ENCODE measurements at places on chromosomes 7 and 10.

GRCh38 chr7:50356212-50356944 lies 51.9 kb downstream of the IKZF1 start:
- no peak for DNase-seq

- DNase-seq = no peak
Observed at GRCh38 chr7:78224923-78225322, 426.4 kb downstream of the PHTF2 start.

DNA sequence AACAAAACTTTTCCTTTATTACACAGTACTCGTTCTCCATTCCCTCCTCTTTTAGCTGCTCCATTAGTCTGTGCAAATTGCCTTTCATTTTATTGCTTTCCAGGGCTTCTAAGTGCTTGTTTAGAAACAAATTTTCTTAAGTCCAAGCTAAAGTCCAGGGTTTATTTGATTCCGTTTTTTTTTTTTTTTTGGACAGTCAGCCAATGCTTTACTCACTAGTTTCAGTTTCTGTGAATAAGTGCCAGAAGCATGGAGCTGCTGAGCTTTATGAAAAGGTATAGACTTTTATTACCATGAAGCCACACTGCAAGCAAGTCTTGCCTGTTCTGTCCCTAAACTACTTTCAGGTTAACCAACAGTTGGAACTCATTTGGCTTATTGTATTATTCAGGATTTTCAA lies 455.0 kb downstream of the GFRA1 start:
- no peak for DNase-seq

- DNase-seq = no peak
Observed at GRCh38 chr7:112385516-112385915, 64.7 kb upstream of the IFRD1 start.

GRCh38 chr7:90530263-90530662 lies 60.8 kb downstream of the PTTG1IP2 start:
- DNase-seq = no peak

- DNase-seq = no peak
Observed at GRCh38 chr7:36712015-36712414, 12.3 kb downstream of the AOAH start.

DNA sequence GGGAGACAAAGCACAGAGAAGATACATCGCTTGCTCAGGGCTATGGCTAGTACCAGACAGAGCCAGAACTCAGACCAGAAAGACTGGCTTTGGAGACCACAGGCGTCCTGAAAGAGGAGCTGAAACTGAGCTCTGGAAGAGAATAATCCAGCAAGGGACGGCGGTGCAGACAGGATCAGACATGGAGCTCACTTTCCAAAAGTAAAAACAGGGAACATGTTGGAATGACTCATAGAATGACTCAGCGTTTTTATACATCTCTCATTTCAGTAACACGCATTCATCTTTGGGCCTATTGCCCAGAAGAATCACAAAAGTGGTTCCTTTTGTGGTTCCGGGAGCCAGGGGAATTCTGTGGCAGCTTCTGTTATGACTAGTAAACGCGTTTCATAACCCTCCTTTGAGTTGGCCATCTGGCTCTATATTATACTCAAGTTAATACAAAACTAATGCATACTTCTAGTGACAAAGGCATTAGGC lies 37.2 kb downstream of the PLEKHS1 start:
- no peak for DNase-seq

DNA sequence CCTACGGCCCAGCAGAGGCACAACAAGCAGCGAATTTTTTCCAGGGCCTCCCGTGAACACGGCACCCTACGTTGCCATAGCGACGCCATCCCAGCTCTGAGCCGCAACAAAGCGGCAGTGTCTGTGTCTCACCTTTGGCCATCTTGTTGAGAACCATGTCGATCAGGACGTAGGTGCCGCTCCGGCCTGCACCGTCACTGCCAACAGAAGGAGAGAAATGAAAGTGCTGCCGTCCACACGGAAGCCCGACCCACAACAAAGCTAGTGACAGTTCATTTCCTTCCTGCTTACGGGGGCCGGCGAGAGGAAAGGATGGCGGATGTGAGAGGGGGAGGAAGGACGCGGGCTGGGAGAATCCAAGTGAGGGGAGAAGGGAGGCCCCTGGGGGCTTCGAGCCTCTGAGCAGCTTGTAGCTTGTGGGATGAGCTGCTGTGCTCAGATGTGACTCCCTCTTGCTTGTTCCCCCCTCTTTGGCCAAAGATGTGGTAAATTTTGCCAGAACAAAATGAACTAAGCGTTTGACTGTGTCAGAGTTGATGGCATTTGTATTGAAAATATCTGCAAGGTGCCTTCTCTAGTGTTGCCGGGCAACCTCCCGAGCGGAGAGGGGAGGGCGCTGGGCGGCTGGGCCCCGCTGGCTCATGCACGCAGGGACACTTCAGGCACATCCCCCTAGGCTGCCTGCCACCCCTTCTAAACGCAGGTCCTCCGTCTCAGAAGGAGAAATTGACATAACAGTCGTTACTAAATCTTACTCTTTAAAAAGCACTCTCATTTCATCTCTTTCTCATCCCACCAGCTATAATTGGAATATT lies 232.2 kb downstream of the DNAJB6 start:
- DNase-seq = peak; percentile 74

DNA sequence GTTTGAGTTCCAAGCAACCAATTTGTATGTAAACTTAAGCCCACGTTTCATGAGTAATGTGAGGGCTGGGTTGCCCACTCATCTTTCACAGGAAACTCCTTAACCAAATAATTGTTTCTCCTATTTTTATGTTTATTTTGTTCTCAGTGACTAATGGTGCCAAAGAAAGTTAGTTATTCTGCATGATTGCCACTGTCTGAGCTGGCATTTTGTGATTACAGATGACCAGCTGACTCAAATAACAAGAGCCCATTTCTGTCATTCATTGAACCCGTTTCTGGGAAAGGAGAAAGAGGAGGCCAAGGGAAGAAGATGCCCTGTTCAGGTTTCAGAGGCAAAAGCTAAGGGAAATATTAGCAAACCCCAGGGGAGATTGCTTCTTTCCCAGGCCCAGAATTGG lies 186.9 kb upstream of the MYO3A start:
- DNase-seq = no peak

DNA sequence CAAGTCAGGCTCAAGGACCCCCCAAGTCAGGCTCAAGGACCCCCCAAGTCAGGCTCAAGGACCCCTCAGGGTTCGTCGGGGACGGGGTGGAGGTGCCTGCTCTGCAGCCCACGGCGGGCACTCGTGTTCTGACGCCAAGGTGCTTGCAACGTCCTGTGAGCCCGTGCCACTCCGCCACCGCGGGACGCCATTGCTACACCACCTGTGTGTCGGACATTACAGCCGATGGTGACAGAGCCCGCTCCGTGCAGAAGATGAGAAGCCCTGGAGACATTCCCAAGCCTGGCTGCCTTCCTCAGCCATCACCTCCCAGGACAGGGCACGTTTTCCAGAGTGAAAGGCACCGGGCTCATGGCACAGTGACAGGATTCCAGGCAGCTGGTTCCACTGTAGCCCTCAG lies 97.7 kb upstream of the DNAAF5 start:
- DNase-seq = no peak

- peak; percentile 67 for DNase-seq
Observed at GRCh38 chr10:63554657-63555056, 33.5 kb downstream of the REEP3 start.

GRCh38 chr10:43842072-43842471 lies 193.4 kb upstream of the ZNF32 start:
- DNase-seq = no peak

DNA sequence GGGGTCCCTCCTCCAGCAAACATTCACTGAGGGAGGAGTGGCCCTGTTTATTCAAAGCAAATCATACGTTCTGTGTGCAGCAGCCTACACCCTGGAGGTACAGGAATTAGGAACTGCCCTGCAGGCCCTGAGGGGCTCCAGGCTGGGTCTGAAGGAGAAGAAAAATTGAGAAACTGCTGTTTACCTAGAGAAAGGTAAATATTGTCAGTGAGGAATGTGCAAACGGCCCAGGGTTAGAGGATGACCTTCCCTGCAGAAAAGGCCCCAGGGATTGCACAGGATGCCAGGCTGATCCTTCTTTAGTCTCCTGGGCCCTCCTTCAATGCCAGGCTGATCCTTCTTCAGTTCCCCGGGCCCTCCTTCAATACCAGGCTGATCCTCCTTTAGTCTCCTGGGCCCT lies 5.7 kb downstream of the CALML5 start:
- no peak for DNase-seq

GRCh38 chr10:93071674-93072224 lies 1.9 kb upstream of the CYP26A1 start:
- peak; percentile 4 for DNase-seq

DNA sequence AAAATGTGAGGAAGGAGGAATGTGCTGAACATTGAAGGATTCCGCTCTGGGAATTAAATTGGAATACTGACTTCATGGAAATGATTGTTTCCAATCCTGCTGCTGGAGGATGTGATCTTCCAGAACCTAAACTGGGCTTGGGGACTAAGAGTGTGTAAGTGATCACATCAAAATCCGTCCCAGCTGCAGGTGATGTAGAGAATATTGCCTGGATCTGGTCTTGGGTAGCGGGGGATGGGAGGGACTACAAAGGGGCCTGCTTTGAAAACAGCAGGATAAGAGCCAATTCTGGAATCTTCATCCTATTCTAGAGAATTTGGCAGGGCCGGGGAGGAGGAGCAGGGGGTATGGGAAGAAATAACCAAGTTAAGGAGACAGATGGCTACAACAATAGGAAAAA lies 552.2 kb upstream of the FZD8 start:
- DNase-seq = no peak

DNA sequence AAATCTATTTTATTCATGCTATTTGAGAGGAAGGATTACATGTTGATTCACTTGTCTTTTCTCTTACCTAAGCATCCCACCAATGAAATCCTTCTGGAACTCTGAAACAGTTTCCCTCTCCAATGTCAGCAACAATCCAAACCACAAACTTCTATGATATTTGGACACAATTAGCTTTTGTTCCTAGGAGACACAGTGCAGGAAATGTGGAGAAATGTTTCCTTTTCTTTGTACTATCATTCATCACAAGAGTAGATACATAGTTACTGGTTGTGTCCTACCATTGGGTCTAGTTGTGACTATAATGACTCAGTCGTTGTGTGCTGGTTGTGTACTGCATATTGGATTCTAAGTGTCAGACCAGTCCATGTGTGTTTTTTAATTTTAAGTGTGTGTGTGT lies 156.8 kb upstream of the MAGI2 start:
- no peak for DNase-seq

- DNase-seq = no peak
Observed at GRCh38 chr7:55427342-55427741, 62.2 kb downstream of the LANCL2 start.

- no peak for DNase-seq
Observed at GRCh38 chr7:143882604-143883078, 19.3 kb downstream of the TCAF1 start.

DNA sequence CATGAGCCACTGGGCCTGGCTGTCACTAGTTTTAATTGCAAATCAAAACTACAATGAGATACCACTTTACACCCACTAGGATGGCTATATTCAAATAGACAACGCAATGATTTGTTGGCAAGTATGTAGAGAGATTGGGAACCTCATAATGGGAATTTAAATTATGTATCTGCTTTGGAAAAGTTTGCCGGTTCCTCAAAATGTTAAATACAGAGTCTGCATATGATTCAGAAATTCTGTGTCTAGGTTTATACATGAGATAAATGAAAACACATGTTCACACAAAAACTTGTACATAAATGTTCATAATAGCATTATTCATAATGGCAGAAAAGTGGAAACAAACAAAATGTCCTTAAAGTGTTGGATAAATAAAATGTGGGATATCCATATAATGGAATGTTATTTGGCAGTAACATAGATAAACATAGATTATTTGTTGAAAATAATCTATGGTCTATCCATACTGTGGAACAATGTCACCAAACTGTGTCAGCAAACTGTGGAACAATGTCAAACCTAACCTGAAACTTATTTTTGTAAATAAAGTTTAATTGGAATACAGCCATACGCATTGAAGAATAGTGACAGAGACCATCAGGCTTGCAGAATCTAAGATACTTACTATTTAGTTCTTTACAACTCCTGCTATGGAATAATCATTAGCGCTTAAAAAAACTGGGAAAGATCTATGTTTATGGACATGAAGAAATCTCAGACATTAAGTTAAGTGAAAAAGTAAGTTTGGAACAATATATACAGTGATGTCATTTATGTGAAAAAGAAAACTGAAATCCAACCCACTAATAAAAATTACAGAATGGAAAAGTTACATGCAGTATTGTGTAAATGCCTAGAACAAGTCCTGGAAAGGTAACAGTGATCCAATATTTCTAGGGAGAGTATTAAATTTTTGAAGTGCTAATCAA lies 70.9 kb downstream of the CCDC7 start:
- DNase-seq = no peak

GRCh38 chr7:33261585-33261984 lies 132.2 kb downstream of the BBS9 start:
- peak; percentile 18 for DNase-seq

DNA sequence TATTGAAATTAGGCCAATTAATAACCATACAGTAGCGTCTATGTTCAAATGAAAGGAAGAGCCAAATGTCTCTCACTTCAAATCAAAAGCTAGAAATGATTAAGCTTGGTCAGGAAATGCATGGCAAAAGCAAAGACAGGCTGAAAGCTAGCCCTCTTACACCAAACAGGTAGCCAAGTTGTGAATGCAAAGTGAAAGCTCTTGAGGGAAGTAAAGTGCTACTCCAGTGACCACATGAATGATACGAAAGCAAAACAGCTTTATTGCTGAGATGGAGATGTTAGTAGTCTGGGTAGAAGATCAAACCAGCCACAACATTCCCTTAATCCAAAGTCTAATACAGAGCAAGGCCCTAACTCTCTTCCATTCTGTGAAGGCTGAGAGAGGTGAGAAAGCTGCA lies 123.8 kb downstream of the TEX36 start:
- no peak for DNase-seq

GRCh38 chr10:103441611-103442010 lies 10.6 kb downstream of the CALHM2 start:
- no peak for DNase-seq

GRCh38 chr10:100830728-100831111 lies 82.0 kb upstream of the SLF2 start:
- DNase-seq = no peak

GRCh38 chr10:24690961-24691512 lies 32.6 kb downstream of the ARHGAP21 start:
- no peak for DNase-seq

- no peak for DNase-seq
Observed at GRCh38 chr7:9945131-9945530, 1028.5 kb upstream of the PHF14 start.

DNA sequence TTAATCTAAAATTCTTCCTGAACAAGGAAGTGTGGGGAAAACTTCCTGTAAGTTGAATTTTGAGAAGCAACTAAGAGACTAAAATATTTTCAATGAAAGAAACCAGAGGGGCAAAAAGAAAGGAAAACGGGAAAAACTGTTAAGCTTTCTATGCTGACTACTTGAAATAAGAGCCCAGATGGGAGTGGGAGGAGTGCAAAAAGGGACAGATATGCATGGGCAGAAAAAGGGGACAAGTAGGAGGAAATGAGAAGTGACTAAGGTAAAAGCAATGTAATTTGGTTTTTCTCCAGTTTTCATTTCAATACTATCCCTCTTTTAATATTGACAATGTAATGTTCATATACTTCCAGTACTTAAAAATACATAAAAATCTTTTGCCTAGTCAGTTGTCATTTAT lies 11.1 kb downstream of the OGA start:
- DNase-seq = no peak

All from activated CD8-positive, alpha-beta T cell treated with anti-CD3 and anti-CD28 coated beads for 36 hours (primary cell).